ENCODE measurements at places on chromosomes 3 and 15.
A peak's percentile ranks its signal among the peaks of the same experiment; 100 is the strongest.

DNA sequence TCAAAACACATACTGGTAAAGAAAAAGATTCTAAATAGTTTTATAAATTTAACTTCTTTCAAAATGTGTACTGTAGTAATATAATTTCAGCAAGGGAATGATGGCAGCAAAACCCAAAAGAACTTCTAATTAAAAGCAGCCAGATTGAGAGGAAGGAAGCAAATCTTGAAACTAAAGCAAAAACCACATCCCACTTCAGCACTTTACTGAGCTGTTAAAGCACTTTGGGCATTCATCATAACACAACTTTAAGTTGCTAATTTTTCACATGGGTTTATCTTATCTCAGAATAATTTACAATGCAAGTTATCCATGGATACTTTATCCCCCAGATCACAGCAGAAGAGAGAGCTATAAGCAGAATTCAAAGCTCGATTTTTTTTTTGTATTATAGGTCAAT, 6.0 kb downstream of the RFC4 start:
- DNase-seq, result no peak

GRCh38 chr3:32467333-32468070, 35.1 kb downstream of the CMTM6 start:
- DNase-seq, result peak; percentile 10

DNA sequence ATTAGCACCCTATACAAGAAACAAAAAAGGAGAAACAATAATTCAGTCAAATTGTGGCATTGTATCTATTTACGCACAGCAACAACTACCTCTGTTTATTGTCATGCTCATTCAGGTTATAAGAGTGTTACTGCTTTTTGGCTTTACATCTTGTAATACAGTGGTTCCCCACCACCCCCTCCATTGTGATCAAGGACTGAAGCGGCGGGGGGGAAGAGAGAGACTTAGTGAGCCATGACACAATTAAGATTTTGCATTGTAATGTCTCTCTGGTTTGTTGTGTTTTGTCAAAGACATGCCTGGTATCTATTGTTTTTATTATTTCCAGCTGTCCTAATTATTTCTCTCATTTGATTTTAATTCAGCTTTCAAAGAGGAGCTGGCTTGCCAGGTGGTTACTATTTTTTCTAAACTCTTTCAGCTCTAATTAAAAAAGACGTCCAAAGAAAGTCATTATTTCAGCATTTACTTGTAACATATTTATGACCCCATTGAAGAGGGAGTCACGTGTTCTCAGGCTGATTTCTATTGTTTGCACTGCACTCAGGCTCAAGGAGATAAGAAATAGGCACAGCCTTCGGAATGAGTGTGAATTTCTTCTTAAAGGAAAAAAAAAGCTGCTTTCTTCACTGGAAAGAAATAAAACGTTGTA, 234.4 kb upstream of the TBL1XR1 start:
- no peak for DNase-seq

DNA sequence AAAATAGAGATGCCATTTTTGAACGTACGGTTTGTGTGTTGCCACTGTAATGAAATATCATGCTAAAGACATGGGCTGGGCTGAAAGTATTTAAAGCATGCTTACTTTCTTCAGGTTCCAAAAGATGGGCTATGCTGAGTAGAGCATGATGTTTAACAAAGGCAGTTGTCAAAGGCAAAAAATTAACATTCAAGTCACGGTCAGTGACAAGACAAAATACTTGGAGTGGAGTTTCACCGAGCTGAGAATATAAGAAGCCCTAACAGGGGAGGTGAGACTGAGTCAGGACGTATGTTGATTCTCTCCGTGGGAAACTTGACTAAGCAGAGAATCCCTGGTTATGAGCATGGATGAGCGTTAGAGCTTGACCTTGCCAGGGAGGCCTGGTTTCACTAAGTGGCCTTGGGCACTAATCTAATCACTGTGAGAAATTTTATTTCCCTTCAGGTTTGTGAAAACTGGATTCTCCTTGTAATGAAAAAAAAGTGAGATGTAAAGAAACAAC, 218.2 kb upstream of the ADAMTS9 start:
- no peak for DNase-seq

DNA sequence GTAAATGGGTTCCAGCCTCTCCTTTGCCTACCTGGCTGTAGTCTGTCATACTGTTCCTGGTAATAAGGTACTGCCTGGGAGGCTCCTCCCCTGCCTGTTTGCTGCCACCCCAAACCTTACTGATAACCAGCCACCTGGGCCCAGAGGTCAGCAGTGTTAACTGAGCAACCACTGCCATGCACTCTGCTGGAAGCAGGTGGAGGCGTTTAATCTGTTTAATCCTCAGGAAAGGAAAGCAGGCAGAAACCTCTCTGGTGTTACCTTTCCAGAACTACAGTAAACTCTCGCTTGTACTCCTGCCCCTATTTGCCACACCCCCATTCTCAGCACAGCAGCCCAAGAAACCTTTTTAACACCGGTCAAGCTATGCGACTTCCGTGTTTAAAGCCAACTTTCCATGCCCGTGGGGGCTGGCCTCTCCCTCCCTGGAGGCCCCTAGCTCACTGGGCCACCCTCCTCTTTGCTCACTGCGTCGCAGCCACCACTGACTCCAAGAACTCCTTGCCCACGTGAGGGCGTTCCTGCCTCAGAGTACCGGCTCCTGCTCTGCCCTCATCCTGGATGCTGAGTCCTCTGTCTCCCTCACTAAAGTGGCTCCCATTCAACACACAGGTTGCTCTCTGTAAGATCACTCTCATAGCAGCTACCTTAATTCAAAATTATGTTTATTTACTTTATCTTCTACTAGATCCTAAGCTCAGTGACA, 8.3 kb downstream of the BDH1 start:
- no peak for DNase-seq

- no peak for DNase-seq
Measured at GRCh38 chr3:178950676-178951075, 120.9 kb downstream of the ZMAT3 start.

- DNase-seq, result no peak
Measured at GRCh38 chr15:72013703-72014102, 104.2 kb downstream of the MYO9A start.

GRCh38 chr15:87522997-87523396, 733.5 kb downstream of the NTRK3 start:
- DNase-seq, result no peak

- DNase-seq, result no peak
Measured at GRCh38 chr3:147458995-147459704, 50.0 kb downstream of the ZIC1 start.

GRCh38 chr3:29565236-29565635, 284.4 kb downstream of the RBMS3 start:
- DNase-seq, result no peak

DNA sequence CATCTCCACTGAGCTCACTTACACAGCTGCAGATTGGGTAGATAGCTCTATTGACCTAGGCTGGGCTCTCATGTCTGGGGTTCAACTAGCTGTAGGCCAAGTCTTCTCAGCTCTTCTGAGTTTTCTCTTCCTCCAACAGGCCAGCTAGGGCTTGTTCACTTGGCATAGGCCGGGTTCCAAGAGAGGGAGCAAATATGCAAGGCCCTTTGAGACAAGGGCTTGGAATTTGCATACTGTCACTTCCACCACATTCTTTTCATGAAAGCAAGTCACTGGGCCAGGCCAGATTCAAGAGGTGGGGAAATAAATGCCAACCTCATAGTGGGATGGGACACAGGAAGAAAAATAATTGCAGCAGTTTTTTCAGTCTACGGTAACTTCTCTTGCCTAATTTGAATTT, 25.2 kb downstream of the PIGB start:
- no peak for DNase-seq

DNA sequence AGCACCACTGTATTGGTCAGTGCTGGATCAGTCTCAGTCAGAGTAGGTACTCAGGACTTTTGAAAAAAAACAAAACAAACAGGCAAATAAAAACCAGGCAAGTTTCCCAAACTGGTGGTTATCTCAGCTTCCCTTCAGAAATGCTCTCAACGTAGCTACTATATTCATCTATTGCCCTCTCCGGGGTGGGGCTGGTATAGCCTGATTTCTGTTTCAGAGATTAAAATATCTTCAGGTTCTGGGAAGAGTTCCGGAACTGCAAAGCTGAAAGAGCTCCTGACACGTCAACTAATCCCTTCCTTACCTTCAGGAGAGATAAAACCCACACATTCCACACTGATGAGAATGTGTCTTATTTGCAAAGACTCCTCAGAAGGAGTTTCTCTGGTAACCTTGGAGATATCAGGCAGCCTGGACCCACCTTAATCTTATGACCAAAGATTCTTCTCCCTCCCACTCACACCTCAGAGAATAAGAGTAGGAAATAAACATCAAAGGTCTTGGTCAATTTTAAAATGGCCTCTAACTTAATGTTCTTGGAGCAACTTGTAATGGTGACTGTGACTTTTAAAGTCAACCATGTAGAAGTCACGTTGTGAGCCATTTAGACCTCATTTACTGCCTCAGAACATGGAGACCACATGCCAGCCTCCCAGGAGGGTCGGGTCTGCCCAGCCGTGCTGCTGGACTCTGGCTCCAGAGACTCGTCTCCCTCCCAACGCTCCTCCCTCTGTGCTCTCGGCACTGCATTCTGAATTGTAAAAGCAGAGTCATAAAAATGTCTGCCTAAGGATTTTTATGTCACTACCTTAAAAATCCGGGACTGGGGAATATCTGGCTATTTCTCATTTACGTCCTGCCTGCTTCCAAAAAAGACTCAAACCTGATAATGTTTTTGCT, 53.8 kb downstream of the CDCP1 start:
- DNase-seq, result no peak

- peak; percentile 93 for DNase-seq
Measured at GRCh38 chr3:23916886-23917678, at the start of the genes NKIRAS1 and RPL15. Gene NKIRAS1, minus strand, starts transcription at chr3:23916990. Its CDS starts 6,086 bp downstream, at chr3:23910904. Gene RPL15, plus strand, starts transcription at chr3:23917132. Its CDS starts 728 bp downstream, at chr3:23917860.

- DNase-seq, result no peak
Measured at GRCh38 chr3:66403323-66403990, 97.4 kb downstream of the LRIG1 start.

GRCh38 chr15:56468401-56468800, 3.5 kb upstream of the MNS1 start:
- DNase-seq, result no peak

GRCh38 chr3:113496924-113497323, 18.0 kb downstream of the SPICE1 start:
- no peak for DNase-seq

- no peak for DNase-seq
Measured at GRCh38 chr15:84108728-84109127, 126.8 kb upstream of the GOLGA6L4 start.

GRCh38 chr3:25173606-25174005, 254.5 kb upstream of the RARB start:
- DNase-seq, result no peak

DNA sequence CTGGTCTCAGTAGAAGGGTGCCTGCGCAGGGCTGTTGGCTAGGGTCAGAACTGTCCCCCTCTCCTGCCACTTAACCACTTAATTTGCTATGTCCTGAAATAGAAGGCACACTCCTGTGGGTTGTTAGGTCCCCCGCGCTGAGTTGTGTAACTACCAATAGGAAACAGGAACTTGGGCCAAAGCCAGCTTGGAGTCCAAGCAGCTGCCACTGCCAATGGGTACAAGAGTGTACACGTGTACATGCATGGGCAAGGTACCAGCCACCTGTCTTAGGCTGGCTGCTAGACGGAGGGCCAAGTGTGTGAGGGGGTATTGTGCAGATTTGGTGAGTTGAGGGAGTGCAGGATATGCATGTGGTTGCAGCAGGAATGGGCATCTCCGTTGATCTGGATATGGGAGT, 29.7 kb upstream of the POLG start:
- no peak for DNase-seq

DNA sequence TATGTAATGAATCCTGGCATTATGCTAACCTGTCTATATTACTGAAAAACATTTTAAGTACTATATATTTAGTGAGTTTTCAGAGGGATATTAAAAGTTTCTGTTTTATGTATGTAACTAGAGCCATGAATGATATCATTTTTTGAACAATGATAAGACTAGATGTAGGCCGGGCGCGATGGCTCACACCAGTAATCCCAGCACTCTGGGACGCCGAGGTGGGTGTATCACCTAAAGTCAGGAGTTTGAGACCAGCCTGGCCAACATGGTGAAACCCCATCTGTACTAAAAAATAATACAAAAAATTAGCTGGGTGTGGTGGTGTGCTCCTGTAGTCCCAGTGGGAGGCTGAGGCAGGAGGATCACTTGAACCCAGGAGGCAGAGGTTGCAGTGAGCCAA, 34.1 kb downstream of the DHX36 start:
- DNase-seq, result no peak

DNA sequence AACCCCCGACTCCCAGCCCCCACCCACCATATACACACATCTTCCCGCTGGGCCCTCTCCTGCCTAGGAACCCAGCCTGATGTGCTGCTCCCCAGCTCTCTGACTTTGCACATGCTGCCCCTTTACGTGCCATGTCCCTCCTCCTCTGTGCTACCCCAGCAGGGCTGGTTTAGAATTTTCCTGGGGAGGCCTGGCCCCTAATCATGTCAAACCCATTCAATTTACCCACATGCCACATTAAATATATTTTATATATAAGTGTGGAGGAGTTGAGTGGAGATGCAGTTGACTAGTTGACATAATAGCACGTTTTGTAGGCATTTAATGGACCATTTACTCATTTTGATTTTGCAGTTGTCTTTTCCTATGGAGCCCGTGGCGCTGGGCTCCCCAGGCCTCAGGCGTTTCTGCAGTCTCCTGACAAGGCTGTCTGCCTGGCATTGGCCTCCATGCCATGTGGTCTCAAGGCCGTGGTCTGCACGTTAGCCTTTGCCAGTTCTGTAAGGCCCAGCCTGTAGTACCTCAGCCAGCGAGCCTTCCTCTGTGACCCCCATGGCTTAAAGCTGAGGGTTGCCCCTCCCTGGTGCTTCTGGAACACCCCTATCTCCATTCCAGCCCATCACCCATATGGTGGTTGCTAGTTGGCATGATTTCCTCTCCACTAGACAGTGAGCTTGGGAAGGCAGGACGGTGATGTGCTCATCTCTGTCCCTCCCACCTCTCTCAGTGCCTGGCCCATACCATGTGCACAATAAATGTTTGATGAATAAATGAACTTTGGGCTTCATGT, 155.8 kb downstream of the TLE3 start:
- no peak for DNase-seq

DNA sequence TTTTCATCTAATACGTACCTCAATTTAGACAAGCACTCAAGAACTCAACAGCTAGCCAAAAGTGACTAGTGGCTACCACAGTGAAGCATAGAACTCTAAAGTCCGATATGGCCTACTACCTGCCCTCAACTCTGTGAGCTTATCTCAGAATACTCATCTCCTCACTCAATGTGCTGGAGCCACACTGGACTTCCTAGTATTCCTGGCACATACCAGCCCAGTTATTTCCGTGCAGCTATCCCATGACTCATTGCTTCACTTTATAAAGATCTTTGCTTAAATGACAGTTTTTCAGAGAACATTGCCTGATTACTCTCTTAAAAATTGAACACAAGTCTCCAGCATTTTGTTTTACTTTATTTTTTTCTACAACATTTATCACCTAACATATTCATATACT, 524.7 kb downstream of the PYDC2 start:
- no peak for DNase-seq
